ENCODE measurements at places on chromosomes 12 and 14.

DNA sequence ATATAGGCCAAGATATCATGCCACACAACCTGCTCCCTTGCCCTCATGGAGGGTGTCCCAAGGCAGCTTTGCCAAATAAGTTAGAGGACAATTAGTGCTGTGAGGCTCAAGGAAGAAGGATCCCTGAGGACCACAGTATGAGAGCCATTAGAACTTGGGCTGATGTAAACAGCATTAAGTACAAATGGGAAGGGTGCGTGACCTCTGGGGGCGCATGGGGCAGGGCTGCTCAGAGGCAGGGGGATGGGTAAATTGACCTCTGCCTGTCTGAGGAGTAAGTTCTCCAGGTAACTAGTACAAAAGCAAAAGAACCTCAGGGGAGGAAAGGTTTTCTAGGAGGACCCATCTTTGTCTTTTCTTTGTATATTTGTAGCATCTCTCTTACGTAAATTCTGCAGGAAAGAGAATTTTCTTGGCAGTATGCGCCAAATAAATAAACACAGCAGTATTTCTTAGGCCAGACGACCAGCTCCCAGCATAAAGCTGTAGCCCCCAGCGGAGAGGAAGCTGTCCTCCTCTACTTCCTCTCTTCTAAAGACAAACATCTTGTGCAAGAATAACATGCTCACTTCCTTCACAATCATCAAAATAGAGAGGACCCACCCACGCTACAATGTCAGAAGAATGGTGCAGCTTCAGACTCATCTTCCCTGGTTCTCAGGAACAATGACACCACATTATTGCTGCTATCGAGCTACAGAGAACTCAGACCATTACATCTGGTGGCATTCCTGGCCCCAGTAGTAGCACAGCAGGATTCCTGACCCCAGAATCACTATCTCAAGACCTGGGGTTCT, 16.4 kb upstream of the VWF start:
- DNase-seq, result peak; percentile 7

- no peak for DNase-seq
Observed at GRCh38 chr14:51849097-51849496, 11.3 kb upstream of the GNG2 start.

- no peak for DNase-seq
Observed at GRCh38 chr12:53777412-53777811, 25.6 kb upstream of the CISTR start.

DNA sequence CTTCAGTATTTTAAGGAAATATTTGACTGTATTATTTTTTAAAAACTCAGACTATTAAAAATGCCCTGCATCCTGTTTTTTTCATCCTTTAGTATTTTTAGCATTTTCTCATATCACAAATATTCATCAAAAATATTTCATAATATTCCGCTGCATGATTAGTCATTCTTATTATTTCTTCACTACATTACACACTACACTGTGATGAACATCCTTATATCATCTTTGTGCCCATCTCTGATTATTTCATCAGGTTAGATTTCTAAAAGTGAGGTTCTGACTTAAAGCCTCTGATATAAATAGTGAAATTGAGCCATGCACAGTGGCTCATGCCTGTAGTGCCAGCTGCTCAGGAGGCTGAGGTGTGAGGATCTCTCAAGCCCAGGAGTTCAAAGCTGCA, 8.1 kb downstream of the COCH start:
- no peak for DNase-seq

GRCh38 chr12:69686731-69687130, 12.4 kb downstream of the BEST3 start:
- DNase-seq, result no peak

- DNase-seq, result no peak
Observed at GRCh38 chr12:121858662-121859572, at the start of gene HPD. Gene HPD (minus strand): TSS chr12:121858859. CDS start chr12:121858823, 36 bp downstream.

- peak; percentile 42 for DNase-seq
Observed at GRCh38 chr12:26691234-26691970, 141.6 kb downstream of the ITPR2 start.

- DNase-seq, result no peak
Observed at GRCh38 chr14:65704437-65704836, 291.9 kb downstream of the FUT8 start.

DNA sequence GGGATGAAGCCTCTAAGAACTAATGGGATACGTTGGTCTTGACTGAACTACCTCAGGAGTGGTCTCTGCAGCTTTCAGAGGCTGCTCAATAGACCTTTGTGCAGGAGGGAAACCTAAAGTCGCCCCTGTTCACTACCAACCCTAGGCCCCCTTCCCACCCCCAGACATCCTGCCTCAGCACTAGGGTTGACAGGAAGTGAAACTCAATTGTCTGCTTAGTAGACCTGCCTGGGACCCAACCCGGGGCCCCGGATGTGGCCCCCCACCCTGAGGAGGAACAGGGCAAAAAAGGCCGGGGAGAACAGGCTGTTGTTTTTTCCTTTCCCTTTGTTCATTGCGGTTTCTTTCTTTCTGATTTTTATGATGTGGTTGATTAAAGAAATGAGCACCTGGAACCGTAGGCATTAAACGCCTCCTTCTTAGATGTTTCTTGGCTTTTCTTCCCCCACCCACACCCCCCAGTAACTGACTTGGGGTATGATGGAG, 1.6 kb upstream of the DGKA start:
- no peak for DNase-seq

DNA sequence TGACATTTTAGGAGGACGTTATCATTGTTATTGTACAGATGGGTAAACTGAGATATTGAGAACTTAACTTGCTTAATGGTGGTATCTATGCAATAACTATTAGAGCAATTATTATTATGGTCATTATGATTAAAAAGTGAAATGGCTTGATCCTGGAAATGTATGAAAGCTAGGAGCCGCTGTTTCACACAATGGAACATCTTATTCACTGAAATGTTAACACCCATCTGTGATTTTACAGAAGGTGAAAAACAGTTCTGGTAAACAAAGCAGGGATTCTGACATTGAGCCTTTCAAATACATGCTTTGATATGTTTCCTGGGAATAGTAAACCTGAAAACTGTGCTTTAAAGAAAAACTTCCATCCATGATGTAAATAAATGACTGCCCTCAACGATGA, 261.4 kb downstream of the BTG1 start:
- no peak for DNase-seq

- DNase-seq, result peak; percentile 32
Observed at GRCh38 chr14:54566410-54567223, at the start of gene SAMD4A. Gene SAMD4A (plus strand): TSS chr14:54567128. CDS start chr14:54567917, 789 bp downstream.

DNA sequence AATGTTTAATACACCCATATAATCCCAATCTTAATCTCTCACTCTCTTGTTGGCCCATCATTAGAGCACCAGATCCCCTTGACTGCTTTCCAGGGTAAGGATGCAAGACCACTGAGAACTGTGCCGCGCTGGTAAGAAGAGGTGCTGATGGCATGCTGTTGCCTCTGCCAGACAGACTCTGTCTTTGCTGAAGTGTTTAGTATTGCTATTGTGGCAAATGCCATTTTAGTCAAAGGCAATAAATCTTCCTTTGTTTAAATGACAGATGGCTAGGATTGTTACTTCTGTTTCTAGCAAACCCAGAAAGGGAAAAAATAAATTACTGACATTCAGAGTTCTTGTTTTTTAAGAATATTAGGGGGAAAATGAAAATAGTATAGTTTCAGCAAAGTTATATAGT, 152.3 kb downstream of the MON2 start:
- no peak for DNase-seq

DNA sequence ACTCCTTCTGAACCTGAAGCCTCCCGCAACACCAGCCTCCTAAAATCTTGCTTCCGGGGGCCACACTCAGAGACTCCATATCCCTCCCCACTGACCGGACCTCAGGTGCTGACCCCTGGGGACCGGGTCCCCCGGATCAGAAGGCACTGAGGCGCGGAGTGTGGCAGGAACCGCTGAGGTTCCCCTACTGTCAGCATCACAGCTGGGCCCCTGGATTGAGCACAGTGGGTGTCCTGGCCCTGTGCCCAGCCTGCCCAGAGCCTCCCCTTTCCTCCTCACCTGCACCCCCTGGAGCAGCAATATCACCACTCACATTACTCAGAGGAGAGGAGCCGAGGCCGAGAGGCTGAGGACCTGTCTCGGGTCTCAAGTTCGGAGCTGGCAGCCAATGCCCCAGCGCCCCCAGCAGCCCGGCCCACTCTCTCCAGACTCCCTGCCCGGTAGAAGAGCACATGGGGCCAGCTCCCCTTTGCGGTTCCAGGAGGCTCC, 101.2 kb upstream of the EIF5 start:
- no peak for DNase-seq

- DNase-seq, result no peak
Observed at GRCh38 chr12:72272731-72273498, 745 bp downstream of the TRHDE start.

- DNase-seq, result peak; percentile 71
Observed at GRCh38 chr12:65948320-65949008, 124.2 kb downstream of the HMGA2 start.

- peak; percentile 77 for DNase-seq
Observed at GRCh38 chr12:100668945-100669536, 95.6 kb downstream of the GAS2L3 start.

DNA sequence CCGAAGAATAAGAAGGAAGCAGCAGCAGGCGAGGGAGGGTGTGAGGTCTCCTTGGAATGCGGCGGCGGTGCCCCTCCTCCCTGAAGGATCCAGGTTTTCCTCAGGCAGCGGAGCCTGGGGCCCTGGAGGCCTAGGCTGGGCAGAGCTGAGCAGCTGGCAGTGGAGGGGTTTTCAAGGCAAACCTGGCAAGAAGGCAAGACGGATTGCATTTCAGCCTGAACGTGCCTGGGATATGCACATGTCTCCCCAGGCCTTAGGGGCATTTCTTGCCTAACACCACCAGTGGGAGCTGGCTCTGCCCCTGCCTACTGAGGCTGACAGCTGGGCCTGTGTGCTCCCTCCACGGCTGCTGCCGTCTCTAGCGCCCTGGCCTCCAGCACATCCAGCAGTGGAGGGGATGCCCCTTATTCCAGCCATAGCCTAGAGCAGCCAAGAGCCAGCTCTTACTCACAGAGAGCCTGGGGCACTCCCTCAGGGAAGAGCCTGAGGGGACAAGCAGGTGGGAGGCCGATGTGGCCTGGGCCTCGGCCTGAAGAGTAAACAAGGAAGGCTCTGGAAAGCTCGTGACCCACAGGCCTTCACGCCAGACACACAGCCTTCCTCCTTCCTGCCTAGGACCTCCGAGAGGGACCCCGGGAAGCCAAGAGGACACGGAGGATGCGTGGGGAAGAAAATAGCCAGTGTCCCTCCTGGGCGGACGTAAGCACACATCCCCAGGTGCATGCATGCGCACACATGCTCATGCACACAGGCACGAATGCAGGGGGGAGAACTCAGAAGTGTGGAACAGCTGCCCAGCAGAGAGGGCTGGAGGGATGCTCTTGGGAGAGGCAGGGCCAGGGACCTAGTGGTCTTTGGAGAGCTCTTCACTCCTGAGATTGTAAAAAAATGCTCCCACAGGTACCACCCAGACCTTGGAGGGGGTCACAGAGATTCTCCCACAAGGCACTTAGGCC, 23.0 kb upstream of the EIF2B2 start:
- no peak for DNase-seq

DNA sequence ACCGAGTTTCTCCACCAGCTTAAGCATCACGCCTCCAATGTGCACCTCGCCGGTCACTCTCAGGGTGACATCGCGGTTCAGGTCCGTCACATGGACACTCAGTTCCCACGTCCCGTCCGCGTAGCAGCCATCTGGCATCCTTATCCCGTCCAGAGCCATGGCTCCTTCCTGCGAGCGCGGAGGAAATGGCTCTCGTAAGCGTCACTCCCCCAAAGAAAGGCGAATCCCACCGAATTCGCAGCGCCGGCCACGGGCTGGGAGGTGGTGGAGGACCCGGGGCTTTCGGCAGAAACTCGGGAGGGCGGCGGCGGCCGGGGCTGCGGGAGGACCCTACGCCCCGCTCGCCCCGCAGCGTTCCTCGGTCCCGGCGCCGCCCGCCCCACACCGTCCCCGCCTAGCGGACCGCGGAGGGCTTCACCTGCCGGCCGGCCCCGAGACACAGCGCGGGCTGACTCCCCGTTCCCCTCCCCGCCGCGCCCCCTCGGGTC, 396 bp downstream of the FERMT2 start:
- no peak for DNase-seq

DNA sequence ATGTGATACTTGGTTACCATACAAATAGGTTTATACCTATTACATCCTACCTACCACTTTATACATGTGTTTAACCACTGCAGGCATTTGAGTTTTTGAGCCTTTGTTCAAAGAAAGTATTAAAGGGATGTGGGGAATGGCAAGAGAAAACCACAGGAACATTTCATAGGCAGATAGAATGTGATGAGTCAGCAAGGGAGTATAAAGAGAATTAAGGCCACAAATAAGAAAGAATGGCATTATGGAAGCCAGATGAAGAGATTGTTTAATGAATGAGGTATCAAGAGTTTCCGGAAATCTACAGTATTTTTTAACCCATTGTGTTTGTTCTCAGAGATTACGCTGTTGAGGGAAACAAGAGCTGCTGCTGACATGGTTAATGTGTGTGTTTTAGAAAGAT, 66.9 kb downstream of the METTL25 start:
- DNase-seq, result no peak

GRCh38 chr14:92747701-92748258, 647 bp downstream of the LGMN start:
- no peak for DNase-seq

DNA sequence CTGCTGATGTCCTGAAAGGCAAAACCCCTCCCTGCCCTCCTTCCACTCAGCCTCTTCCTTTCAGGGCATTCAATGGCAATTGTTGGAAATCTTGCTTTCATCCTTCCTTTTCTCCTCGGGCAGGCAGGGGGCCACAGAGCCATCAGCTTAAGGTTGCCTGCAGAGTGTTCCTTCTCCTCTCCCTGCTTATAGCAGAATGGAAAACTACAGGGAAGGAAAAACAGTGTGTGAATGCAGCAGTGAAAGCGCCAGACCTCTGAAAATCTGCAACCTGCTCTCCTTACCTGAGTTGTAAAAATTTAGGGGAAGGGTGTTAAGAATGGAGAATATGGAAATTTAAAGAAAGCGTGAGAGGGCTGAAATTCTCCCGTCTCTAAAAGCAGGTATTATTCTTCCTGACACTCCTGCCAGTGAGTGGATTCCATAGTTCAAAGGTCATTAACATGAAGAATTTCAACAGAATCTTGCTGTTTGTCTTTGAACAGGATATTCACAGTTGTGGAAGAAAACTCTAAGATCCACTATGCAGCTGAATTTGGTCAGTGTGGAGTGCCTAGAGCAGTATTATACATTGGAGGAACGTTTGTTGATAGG, 348.8 kb downstream of the KCNH5 start:
- no peak for DNase-seq

- DNase-seq, result no peak
Observed at GRCh38 chr12:100926669-100927248, 132.2 kb downstream of the ANO4 start.

GRCh38 chr12:20183563-20183962, 184.8 kb upstream of the PDE3A start:
- no peak for DNase-seq

Measured in hematopoietic multipotent progenitor cell treated with erythropoietin and hydrocortisone succinate and interleukin-3 and kit ligand, for 8 days (in vitro differentiated cells).